ENCODE measurements at places on chromosomes 1 and 21.

GRCh38 chr1:18736958-18737357, 106.3 kb downstream of the PAX7 start:
- DNase-seq, result no peak

- no peak for DNase-seq
Observed at GRCh38 chr1:90727917-90728501, 10.9 kb upstream of the BARHL2 start.

- DNase-seq, result no peak
Observed at GRCh38 chr1:214920337-214920736, 162.2 kb upstream of the KCNK2 start.

DNA sequence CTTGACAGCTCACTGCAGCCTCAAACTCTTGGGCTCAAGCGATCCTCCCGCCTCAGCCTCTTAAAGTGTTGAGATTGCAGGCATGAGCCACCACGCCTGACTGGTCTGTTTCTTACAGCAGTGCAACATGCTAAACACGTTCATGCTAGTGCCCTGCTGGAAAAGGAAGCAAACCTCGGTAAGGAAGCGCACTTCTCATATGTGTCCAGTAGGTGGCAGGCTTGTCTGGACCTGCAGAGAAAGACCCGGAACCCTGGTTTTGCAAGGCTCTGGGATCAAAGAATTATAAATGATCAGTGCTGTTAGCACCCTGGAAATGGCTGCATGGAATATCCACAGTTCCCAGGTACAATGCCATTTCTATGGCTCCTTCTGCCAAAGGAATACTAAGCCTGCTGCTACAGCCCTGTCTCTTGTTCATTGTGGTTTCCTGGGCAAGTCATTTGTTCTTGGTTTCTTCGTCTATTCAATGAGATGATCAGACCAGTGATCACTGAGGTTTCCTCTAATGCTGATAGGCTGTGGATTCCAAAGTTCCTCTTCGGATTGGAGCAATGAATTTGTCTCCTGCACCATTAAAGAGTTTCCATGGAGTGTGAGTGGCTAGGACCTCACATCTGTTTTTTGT, 15.9 kb downstream of the RNU5D-1 start:
- no peak for DNase-seq

DNA sequence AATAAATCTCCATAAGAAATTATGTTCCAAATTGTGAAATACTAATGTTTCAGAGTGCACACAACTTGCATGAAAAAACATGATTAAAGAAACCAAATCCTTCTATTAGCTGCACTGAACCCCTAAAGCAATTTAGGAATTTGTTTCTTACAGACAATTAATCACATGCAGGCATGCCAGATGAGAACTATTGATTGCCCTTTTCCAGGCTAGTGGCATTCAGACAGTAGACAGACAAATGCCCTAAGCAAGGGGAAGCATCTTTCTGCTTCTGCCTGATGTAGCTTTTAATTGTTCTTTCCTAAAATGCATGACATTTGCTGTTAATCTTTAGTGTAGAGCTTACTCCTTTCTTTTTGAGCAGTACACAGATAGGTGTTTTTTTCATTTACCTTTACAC, 229.5 kb downstream of the DPYD start:
- DNase-seq, result no peak

GRCh38 chr1:109649491-109649914, 6.4 kb upstream of the GSTM4 start:
- DNase-seq, result no peak

- no peak for DNase-seq
Observed at GRCh38 chr1:221743416-221744208, 1.7 kb upstream of the DUSP10 start.

- DNase-seq, result no peak
Observed at GRCh38 chr1:60149251-60149650, 75.7 kb upstream of the C1orf87 start.

DNA sequence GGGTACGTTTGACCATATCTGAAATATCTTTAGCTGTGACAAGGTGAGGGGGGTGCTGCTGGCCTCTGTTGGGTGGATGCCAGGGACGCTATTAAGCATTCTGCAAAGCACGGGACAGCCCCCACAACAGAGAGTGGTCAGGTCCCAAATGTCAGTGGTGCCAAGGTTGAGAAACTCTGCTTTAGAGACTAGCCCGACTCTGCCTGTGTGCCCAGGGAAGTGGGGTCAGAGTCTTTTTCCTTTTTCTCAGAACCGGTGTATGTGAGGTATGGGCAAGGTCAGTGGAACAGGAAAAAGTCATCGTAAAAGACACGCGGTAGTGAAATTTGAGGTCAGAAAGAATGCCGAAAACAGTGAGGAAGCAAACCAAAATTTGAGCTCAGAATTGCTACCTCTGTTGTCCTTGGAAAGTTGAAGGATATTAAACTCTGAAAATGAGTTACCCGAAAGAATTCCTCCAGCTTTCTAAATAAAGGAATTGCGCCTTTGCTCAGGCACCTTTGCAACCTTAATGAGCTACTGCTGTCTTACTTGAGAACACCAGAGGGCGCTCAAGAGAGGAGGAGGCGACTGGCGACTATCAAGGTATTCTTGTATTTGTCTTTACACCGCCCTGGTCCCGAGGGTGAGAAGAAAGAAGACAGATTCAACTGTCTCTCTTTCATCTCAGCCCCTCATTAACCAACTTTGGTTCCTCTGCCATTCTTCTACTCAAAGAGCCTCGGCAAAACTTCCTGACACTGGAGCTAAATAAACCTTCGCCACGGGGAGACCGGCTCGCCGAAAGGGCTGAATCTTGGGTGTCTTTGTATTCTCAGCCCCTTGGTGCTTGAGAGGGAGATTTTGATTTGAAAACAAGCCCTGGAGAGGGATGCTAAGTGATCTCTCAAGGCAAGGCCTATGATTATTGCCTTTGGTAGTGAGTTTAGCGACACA, 85.4 kb upstream of the OLIG2 start:
- no peak for DNase-seq

DNA sequence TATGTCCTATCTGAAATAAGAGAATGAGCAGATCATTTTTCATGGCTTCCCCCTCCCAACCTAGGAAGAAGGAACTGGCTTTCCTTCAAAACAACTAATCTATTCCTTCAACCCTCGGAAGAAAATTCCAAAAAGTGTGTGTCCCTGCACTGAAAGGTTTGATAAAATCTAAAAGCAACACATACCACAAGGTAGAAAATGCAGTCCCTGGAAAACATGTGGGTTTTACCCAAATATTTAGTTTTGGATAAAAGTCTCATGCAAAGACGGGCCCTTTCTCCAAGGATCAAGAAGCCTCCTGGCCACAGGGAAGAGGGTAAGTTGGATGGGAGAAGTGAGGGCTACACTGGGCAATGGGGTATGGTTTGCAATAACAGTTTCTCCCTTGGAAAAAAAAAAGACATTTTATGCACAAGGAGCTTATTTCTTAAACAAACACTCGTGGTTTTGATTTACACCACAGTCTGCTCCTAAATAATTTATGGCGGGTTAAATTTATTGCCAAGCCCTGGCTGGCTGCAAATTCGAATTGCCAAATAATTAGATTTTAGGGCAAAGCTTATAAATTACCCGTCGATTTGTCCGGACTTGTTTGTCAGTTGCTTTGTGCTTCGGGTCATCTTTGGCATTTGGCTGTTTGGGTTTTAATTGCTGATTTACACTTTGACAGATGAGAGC, 28.9 kb downstream of the ERI3 start:
- no peak for DNase-seq

DNA sequence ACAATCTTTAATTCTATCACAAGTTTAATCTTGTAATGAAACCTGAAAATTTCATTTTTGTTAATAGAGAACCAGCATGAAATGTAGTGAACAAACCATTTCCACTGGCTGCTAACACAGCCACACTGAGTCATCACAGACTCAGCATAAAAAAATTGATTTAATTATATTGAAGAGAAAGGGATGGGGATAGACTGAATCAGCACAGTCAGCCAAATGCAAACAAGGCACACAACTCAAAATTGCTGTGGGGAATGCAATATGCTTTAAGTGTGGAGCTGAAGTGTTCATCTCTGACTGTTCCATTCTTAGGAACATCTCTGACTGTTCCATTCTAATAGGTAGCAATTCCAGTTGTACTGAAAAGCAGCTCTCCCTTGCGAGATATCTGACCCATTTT, 299.8 kb downstream of the MRPL39 start:
- DNase-seq, result no peak

DNA sequence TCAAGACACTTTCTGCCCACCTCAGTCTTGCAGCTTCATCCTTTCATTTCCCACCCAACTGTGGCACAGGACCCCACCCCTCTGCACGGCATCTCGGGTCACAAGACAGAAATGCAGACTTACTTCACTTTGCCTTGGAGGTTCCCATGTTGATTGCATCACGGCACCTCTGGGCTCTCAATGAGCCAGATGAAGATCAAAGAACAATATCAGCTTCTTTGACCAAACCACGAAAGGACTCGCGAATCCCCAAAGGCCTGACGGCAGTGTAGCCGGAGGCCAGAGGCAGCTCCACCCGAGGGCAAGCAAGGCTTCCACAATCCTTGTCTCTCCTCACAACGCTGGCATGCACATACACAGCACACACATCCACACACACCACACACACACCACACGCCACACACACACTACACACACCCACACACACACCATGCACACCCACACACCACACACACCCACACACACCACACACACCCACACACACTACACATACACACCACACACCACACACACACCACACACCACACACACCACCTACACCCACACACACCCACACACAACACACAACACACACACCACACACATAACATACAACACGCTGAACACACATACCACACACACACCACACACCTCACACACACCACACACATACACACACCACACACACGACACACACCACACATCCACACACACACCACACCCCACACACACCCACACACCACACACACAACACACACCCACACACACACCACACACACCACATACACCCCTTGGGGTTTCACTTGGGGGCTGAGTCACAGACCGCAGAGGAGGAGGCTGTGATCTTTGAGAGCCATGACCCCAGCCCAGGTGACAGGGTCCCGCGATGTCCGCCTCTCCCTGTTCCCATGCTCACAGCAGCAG, 35.8 kb downstream of the UBASH3A start:
- DNase-seq, result no peak

DNA sequence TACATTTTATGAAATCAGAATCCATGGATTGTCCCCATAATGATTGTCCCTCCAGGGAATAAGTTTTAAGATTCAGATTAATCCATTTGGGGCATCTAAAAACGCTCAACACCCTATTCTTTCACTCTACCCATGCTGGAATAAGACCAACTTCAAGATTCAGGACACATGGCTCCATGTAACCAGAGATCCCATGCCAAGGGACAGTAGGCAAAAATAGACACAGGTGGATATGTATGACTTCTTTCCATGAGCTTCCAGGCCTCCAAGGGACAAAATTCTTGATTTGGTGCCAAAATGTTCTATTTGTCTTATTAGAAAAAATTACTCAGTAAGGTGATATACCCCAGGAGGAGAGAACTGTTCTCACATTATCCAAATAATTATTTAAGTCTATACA, 178.8 kb downstream of the NRIP1 start:
- DNase-seq, result no peak

DNA sequence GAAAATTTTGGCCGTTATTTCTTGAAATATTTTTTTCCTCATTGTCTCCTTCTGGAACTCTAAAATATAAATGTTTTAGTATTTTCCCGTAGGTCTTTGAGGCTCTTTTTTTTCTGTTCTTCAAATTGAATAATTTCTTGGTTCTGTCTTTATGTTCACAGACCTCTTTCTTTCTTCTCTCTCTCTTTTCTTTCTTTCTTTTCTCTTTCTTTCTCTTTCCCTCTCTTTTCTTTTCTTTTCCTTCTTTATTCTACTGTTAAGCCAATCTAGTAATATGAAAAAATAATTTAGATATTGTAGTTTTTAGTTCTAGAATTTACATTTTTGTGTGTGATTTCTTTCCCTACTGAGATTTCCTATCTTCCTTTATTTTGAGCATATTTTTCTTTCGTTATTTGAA, 30.1 kb downstream of the CLIC4 start:
- DNase-seq, result no peak

- DNase-seq, result no peak
Observed at GRCh38 chr1:156894711-156895454, 1.4 kb downstream of the PEAR1 start.

- DNase-seq, result no peak
Observed at GRCh38 chr1:232845406-232845955, 40.3 kb downstream of the MAP10 start.

DNA sequence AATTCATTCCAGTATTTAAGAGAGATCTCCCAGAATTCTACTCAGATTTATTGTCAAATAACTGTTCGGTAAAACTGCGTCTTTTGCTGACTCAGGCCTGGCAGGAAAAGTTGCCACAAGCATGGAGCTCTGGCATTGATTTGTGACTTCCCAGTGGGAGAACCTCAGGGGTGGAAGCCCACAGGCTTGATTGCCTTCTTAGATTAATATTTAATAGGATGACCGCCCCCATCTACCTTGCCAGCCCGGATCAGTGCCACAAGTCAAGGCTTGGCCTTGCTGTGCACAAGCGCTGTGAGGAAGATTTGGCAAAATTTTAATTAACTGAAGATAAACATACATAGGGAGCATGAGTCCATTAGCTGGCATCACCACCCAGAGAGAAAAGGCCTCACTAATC, 93.5 kb downstream of the LRIG2 start:
- no peak for DNase-seq

DNA sequence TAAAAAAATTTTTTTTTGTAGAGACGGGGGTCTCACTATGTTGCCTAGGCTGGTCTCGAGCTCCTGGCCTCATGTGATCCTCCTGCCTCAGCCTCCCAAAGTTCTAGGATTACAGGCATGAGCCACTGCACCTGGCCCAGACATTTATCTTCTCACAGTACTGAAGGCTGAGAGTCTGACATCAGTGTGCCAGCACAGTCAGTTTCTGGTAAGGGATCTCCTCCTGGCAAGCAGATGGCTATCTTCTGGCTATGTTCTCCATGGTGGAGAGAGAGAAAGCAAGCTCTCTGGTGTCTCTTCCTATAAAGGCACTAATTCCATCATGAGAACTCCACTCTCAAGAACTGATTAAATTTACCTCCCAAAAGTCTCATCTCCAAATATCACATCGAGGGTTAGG, 57.8 kb upstream of the C1orf185 start:
- no peak for DNase-seq

DNA sequence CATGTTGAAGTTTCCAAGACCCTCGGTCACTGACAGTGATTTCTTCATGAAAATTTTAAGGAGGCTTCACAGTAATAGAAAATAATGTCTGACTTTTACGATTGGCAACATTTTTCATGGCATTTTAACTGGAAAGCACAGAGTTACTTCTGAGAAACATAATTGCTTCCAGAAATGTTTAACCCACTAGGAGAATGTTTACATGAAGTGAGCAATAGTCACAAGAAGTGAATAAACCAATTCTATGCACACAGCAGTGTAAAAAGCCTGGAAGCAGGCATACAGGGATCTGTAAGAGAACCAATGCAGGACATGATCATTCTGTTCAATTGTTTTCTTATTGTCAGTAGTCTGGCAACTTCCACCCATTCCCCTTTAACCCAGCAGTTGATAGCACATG, 316.2 kb upstream of the CXADR start:
- DNase-seq, result no peak
